ENCODE measurements at places on chromosomes 3 and 15.

DNA sequence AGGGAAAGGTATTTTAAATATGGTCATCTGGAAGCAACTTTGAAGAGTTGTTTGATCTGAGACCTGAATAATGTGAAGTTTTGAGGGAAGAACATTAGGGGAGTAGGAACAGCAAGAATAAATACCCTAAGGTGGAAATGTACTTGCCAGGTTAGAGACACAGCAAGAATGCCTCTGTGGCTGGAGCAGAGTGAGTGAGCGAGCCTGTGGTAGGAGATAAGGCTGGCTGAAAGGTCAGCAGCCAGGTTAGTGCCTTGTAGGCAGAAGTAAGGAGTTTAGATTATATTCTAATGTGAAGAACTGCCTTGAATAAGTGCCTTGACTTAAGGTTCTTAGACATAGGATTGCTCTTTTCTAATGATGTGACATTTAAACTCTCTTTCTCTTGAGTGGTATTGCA is 18.3 kb downstream of the LRRC49 start:
- no peak for DNase-seq

DNA sequence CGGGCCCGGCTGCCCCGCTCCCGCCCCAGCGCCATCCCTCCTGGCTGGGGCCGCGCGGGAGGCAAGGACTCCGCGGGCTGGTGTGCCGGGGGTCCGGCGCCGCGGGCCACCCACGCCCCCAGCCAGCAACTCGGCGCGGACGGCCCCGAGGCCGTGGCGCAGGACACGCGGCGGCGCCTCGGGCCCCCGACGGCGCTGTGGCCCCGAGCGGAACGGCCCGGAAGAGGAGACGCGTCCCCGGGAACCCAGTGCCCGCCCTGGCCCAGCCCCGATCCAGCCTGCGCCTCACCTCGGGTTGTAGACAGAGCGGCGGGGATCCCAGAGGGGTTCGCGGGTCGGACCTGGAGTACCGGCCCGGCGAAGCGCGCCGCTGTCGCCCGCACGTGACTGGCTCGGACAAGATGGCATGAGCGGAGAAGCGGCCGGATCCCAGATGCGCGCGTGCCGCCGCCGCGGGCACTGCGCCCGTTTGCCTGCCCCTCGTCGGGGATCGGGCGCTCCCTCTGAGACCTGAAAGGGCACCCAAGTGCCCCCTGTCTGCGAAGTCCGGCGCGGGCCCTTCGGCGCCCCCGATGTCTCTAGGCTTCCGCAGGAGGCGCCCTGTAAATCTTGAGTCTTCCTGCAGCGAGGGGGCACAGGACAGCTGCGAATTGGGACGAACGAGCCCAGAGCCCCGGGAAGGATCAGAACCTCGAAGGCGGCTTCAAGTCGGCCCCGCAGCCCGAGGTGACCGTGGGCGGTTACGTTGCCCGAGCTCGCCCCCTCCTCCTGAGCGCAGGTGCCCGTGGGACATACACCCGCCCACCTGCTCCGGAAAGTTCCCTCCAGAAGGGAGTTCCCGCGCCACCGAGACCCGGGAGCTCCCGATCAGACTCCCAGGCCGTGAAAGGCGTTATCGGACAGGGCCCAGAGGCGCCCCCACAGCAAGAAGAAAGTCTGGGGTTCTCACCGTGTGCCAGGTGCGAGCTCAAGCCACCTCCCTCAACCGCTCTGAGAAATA is 598 bp upstream of the SFMBT1 start:
- peak; percentile 57 for DNase-seq

GRCh38 chr3:192372616-192373015 is 354.7 kb downstream of the FGF12 start:
- DNase-seq, result no peak

DNA sequence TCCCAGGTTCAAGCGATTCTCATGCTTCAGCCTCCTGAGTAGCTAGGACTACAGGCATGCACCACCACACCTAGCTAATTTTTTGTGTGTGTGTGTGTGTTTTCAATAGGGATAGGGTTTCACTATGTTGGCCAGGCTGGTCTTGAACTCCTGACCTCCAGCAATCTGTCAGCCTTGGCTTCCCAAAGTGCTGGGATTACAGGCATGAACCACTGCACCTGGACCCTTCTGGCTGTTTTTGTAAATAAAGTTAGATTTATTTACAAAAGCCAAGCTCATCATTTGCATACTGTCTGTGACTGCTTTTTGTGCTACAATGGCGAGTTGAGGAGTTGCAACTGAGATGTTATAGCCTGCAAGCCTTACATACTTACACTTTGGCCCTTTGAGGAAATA is 28.6 kb upstream of the IL16 start:
- DNase-seq, result no peak

GRCh38 chr15:38127306-38127771 is 125.3 kb upstream of the SPRED1 start:
- no peak for DNase-seq

GRCh38 chr15:45306105-45306504 is 54.1 kb downstream of the SLC28A2 start:
- DNase-seq, result no peak

GRCh38 chr3:89434621-89435380 is 327.4 kb downstream of the EPHA3 start:
- no peak for DNase-seq

- no peak for DNase-seq
Measured at GRCh38 chr3:190863119-190863465, 598 bp upstream of the GMNC start.

DNA sequence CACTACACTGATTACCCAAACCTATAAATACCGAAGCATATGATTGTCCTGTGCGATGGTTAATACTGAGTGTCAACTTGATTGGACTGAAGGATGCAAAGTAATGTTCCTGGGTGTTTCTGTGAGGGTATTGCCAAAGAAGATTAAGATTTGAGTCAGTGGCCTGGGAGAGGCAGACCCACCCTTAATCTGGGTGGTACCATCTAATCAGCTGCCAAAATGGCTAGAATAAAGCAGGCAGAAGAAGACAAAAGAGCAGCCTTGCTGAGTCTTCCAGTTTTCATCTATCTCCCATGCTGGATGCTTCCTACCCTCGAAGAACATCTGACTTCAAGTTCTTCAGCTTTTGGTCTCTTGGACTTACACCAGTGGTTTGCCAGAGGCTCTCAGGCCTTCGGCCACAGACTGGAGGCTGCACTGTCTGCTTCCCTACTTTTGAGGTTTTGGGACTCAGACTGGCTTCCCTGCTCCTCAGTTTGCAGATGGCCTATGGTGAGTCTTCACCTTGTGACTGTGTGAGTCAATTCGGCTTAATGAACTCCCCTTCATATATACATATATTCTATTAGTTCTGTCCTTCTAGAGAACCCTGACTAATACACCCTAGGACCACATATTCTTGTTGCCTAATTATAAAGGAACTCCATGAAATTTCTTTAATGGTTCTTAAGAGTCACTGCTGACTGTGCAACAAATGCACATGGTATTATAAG is 31.7 kb downstream of the CSNK1G1 start:
- no peak for DNase-seq

GRCh38 chr3:195054311-195054710 is 216.6 kb downstream of the XXYLT1 start:
- no peak for DNase-seq

DNA sequence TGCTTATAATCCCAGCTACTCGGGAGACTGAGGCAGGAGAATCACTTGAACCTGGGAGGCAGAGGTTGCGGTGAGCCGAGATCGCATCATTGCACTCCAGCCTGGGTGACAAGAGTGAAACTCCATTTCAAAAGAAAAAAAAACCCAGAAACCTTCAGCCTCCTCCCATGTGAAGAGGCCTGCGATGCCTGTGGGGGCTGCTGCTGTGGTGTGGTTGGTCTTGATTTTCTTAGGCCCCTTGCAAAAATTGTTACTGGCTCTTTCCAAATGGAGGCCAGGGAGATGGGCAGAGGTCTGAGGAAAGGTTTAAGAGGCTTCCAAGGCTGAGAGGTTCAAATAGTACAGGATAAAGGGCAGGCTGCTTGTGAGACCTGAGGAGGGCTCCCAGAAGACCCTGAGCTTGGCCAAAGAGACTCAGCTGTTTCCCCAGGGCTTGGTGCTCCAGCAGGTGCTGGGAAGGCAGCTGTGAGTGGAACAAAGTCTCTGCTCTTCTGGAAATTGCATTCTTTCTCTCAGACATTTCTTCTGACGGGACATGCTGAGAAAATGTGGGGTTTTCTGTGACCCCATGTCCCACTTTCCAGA is 18.4 kb downstream of the GCSAM start:
- DNase-seq, result no peak

- DNase-seq, result peak; percentile 64
Measured at GRCh38 chr15:29825227-29825626, 3.0 kb upstream of the TJP1 start.

DNA sequence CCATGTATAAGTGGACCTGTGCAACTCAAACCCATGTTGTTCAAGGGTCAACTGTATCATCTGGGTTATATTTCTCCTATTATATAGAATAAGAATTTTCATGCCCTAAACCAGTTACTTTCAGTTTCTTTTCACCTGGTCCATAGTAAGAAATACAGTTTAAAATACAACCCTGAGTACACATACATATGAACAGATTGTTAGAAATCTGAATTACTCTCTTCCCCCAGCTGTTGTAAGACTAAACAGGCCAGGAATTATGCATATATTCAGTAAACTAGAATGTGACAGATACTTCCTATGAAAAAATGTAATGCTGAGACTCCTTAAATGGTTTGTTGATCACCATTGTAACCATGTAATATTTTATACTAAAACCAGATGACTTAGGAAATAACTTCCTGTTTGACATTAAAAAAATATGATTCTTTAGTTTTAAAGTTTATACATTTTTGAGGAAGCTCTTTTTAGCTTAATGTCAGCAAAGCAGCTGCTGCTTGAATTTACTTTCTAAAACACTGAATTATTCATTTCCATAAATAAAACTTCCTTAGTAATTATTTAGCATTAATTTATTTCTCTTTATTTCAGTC is 52.5 kb upstream of the ZCWPW2 start:
- DNase-seq, result no peak

GRCh38 chr3:34544136-34544535 is 745.7 kb downstream of the PDCD6IP start:
- DNase-seq, result no peak

GRCh38 chr3:119601154-119601553 is 3.5 kb downstream of the PLA1A start:
- DNase-seq, result no peak

DNA sequence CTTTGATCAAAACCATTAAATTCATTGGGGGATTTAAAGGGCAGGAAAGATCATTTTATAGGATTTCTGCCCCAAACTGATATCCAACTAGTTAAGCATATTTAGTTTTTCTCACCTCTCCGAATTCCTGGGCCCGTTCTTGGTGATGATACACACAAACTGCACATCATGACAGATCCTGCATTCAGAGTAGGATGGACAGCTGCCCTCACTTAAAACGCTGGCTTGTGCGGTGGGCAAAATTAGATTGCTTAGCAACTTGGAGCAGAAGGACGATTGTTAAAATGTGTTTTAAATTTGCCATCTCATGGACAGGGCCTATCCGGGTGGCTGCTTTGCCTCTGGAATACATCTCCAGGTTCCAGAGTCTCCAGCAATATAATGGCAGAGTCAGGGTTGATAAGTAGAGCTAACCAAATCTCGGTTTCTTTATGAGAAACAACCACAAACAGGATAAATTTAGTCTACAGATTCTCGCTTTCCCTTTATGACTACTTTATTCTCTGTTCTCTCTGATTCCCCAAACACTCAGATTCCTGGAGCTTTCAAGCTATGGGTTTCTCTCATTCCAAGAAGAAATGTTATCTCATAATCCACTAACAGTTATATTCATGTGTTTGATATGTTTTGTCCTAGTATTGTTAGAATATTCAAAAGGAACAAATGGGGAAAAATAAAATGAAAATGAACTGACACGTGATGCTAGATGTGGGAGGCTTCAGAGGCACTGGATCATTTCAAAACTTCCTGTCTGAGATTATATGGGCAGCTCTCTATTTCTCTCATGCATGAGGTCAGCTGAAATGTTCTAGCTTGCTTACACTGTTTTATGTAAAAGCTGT is 1014.1 kb upstream of the SEMA6D start:
- DNase-seq, result no peak

DNA sequence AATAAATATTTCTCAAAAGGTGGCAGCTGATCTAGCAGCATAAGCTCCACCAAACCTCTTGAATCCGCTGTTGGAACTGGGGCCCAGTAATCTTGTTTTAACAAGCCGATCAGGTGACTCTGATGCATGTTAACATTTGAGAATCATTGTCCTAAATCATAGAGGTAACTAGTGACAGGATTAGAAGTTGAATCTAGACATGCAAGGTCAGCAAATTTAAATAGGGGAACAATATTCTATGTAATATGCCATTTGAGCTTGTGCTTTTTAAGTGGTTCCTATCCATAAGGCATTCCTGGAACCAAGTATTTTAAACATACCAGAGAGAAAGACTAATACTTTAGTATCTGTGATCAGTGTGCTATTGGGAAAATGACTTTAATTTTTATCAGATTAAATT is 412.8 kb downstream of the PYDC2 start:
- no peak for DNase-seq

GRCh38 chr3:117399311-117400078 is 689.9 kb downstream of the TUSC7 start:
- no peak for DNase-seq

DNA sequence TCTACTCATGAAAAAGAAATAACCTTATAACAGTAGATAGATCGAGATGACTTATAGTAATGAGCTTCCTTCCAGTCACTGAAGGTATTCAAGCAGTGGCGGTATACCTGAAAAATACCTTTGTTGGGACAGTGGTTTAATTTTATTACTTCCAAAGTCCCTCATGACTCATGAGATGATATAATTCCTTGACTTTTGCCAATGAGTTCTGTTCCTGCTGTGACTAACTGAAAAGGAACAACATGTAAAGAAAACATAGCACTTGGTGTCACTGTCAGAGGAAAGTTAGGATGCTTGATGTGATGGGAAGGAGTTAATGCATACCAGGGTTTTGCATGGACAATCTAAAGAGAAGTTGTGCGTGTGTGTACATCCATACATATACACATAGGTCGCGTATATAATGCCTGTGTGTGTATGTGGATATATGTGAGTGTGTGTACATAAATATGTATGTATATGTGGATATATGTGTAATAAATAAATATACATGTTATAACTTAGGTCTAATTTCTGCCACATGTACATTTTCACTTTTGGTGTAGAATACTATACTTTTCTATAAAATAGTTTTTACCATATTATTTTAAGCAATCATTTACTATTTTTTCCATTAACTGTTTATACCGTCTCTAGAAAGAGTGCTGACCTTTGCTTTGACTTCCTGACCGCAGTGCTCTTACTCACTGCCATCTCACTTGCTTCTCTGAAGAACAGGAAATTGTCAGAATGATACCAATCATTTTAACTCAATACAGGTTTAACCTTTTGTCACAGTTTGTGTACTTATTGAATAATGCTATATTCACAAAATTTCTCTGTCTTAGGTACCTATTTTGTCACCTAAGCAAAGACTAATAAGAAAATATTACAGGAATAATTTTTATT is 12.6 kb upstream of the PAK2 start:
- peak; percentile 68 for DNase-seq

- DNase-seq, result no peak
Measured at GRCh38 chr3:40827226-40827625, 302.5 kb downstream of the ZNF621 start.

- no peak for DNase-seq
Measured at GRCh38 chr3:98003306-98003969, 31.2 kb upstream of the RIOX2 start.
